ENCODE measurements at places on chromosomes 2 and 18.

DNA sequence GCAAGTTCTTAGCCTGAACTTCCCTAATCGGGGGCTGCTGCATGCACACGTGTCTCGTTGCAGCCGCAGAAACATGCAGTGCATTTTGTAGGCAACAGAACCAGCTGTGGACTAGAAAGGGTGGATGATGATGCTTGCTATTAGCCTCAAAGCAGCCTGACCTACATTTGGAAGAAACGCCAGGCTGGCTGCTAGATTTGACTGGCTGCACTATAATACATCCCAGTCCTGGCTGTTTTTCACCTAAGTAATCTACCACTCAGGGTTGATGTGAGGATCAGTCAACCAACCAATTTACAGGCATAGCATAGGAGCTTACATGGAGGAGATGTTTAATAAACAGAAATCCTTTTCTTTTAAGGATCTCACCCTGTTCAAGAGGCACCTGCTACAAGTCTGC, 56.4 kb upstream of the SPP2 start:
- no peak for DNase-seq

DNA sequence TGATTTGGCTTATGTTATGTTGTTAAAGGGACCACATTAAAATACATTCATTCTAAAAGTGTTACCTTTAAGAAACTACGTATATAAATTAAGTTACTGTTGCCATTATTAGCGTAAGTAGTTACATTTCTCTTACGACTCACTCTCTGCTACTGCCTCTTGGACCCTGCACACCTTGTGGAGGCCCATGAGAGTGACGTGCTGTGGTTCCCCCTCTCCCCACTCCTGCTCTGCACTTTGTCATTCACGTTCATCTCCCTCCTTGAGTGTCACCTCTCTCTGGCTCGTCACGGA, 830 bp upstream of the MERTK start:
- DNase-seq, result no peak

- DNase-seq, result peak; percentile 42
Measured at GRCh38 chr2:190534310-190535120, at the start of gene NEMP2. Gene NEMP2, minus strand, starts transcription at chr2:190534722. Its CDS starts 67 bp downstream, at chr2:190534655.

GRCh38 chr2:73109431-73110167, 3.1 kb downstream of the RAB11FIP5 start:
- DNase-seq, result no peak

DNA sequence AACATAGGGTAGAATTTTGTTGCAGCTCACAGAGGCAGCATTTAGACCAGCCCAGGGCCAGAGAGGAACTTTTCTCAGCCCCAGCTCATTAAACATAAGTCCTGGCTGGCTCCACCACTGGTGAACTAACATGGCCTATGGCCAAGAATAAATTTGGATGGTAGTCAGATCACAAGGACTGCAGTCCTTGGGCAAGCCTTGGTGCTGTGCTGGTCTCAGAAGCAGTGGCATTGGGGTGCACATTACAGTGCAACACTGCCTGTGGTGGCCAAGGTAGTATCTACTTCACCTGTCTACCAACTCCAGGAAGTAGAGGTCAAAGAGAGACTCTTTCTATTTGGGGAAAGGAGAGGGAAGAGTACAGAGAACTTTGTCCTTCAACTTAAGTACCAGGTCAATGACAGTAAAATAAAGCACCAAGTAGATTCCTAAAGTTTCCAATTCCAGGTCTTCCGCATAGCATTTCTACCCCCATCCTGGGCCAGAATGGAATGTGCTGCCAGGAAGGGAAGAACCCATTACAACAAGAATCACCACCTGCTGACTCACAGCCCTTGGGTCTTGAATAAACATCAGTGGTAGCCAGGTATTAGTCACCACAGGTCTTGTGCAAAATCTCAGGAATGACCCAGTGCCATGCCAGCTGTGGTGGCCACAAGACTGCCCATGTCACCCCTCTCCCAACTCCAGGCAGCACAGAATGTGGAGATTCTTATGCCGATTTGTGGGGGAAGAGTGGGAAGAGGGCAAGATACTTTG, 155.4 kb upstream of the FSIP2 start:
- DNase-seq, result no peak

- DNase-seq, result no peak
Measured at GRCh38 chr18:46096651-46097300, 1.3 kb downstream of the ATP5F1A start.

- no peak for DNase-seq
Measured at GRCh38 chr18:34729740-34730355, 19.8 kb downstream of the DTNA start.

GRCh38 chr2:224927011-224927410, 115.3 kb downstream of the DOCK10 start:
- DNase-seq, result no peak

DNA sequence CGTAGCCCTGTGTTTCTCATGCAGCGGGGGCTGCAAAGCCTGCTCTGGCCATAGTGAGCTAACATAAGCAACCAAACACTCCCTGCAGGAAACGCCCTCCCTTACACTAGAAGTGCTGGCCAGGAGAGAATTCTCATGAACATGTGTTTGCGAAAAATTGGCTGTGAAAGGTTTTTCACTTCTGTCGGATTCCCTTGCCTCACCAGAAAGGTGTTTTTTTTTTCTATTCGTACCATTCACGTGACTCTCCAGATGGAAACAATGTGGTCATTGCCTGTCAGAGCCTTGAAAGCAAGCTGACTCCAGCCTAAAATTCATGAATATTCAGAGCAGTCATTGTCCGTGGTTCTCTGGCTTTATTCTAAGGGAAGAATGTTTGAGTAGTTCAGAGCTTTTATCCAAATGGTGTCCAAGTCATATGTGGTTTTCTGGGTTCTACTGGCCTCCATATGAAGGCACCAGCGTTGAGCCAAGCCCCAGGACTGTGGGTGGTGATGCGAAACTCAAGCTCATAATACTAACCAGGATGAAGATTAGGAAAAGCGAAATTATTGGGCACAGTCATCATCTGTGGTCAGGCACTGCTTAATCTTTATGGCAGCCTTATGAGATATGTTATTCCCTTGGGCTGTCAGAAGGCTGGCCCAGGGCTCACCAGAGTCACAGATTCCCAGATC, 236.4 kb downstream of the ALPK2 start:
- no peak for DNase-seq

DNA sequence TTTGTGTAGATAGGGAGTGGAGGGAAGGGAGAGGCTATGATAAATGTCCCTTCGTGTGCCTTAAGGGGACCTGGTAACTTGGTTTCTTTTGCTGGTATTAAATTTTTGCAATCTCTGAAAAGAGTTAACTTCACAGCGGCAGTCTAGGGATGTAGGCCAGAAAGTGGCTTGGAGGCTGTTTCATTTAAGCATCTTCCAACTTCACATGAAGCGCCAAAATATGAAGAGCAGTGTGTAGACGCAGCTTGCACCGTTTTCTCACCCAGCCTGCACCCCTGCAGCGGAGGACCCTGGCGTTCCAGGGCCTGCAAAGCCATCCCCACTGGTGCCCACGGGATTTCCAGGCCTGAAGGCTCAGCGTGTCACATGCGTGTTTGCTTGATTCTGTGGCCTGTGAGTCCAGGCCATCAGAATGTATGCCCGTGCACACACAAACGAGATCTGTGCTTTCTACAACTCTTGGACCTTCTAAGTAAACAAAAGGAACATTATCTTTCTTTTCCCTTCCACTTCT, 87.2 kb upstream of the EPB41L3 start:
- DNase-seq, result no peak

- DNase-seq, result no peak
Measured at GRCh38 chr2:44912660-44913059, 28.8 kb upstream of the SIX3 start.

DNA sequence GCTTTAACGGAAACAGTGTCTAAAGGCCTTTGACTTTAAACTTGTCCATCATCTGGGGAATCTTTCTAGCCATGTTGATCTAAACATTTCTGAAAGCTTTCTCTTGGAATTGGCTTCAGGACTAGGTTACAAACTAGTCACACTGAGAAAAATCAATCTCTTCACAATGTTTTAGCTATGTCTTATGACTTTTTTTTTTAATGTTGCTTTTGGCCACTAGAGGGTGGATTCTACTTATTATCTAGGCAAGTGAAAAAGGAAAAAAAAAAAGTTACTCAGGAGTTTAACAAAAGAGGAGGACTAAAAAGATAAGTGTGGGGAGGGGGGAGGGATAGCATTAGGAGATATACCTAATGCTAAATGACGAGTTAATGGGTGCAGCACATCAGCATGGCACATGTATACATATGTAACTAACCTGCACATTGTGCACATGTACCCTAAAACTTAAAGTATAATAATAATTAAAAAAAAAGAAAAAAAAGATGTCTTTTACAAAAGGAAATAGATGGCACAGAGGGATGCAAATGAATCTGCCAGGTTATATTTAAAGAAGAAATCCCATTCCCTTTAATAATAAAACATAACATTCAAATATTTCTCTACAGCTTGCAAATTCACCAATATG, 160.4 kb upstream of the PID1 start:
- DNase-seq, result no peak

Measured in NCI-H2081 treated with DMSO at 0.1 percent for 48 hours (cell line).